ENCODE measurements at places on chromosomes 6 and 20.

- DNase-seq = no peak
Measured at GRCh38 chr20:51382111-51382985, 160.2 kb downstream of the NFATC2 start.

DNA sequence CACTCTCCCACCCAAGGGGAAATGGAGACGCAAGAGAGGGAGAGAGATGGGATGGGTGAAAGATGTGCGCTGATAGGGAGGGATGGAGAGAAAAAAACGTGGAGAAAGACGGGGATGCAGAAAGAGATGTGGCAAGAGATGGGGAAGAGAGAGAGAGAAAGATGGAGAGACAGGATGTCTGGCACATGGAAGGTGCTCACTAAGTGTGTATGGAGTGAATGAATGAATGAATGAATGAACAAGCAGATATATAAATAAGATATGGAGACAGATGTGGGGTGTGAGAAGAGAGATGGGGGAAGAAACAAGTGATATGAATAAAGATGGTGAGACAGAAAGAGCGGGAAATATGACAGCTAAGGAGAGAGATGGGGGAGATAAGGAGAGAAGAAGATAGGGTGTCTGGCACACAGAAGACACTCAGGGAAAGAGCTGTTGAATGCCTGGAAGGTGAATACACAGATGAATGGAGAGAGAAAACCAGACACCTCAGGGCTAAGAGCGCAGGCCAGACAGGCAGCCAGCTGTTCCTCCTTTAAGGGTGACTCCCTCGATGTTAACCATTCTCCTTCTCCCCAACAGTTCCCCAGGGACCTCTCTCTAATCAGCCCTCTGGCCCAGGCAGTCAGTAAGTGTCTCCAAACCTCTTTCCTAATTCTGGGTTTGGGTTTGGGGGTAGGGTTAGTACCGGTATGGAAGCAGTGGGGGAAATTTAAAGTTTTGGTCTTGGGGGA, 754 bp downstream of the TNF start:
- DNase-seq = no peak

DNA sequence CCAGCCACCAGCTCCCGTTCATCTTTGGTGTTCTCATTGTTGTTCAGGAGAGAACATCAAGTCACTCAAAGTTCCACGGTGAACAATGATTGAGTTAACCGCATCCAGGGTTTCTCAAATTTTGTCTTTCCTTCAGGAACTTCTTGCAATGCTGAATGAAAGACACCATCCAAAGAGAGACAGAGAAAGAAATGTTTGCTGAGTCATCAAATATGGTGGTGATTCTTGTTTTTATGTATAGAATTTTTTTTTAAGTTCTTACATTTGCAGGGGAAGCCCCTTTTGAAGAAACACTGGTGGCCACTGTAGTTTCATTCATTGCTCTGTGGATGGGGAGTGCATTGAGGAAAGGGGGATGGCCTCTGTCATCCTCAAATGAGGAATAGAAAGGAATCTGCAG, 62.3 kb upstream of the ENPP5 start:
- DNase-seq = no peak

DNA sequence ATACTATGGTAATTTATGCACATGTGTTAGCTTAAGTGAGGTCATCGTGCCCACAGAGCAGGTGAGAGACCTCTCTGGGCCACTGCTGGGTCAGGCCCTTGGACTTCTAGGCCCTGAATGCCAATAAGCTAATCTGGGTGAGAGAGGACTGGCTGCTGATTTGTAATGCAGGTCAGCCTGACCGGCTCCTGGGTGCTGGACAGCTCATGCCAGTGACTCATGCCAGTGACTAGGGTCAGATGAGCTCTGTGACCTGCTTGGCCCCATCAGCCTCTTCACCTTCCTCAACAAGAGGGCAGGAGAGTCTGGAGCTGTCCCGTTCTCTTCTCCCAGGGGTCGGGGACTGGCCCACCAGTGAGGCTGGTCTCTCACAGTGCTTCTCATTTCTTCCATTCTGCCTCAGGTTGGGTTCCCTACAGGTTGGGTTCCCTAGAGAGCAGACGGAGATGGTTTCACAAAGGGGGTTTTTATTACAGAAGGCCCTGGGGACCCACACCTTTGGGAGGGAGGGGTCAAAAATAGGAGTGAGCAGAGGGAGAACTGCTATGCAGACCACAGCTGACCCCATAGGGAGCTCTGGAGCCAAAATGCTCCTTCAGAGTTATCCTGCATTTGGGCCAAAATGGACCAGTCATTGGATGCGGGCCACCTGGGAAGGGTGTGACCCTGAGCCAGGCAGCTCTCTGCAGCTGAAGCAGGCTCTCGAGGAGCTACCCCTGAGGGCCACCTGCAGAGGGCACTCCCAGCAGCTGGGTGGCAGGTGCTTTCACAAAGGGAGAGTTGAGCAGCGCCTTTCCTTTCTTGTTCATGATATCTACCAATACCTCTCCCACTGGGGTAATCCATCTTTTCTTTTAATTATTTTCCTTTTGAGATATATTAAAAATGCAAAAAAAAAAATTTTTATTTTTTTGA, 2.2 kb upstream of the OXT start:
- peak; percentile 31 for DNase-seq

DNA sequence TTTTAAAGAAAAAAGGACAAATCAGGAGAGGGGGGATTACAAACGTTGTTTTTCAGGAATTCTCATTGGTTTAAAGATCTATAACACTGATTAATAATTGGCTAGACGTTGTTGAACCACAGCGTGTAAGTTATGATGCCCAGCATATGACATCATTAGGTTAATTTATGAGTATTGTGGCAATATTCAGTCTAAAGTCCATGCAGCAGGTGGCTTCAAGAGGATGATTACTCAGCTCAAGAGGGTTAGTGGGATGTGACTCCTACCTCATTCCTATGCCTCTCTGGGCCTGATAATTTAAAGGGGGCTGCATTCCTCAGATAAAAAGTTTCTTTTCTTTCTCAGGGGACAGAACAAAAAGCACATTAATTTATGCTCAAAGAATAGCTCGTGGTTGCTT, 1309.0 kb downstream of the EPHA7 start:
- DNase-seq = no peak
